ENCODE measurements at places on chromosomes 16 and 17.
A peak's percentile ranks its signal among the peaks of the same experiment; 100 is the strongest.

GRCh38 chr17:39794249-39794970, 56.7 kb downstream of the GRB7 start:
- DNase-seq, result no peak

GRCh38 chr16:47848421-47849109, 307.2 kb downstream of the ABCC12 start:
- peak; percentile 55 for DNase-seq

DNA sequence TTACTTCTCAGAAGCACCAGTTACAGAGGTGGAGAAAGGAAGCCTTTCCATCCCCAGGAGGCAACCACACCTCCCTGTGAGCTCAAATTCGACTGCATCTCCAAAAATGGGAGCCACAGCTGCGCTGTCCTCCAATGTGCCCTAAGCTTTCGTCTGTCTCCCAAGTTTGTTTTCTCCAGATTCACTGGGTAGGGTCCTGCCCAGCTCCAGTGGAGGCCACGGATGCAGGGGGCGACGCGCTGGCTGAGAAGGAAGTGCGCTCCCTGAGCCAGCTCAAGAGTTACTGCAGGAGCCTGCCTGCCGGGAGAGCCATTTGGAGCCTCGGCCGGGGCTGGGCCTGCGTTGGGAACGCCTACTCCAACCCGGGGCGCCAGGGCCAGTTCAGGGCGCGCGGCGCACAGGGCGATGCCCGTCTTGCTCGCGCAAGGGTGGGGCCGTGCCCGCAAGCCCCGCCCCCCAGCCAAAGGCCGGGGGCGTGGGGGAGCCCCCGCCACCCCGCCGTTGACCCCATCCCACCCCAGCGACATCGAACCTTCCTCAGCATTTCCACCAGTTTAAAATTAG, 19.5 kb downstream of the SIAH1 start:
- DNase-seq, result peak; percentile 80

GRCh38 chr17:72765368-72766153, 326.9 kb downstream of the SLC39A11 start:
- DNase-seq, result no peak
